Karpas-422 (cell line): ENCODE measurements at places on chromosomes 7 and 10. TPM values are rescaled to one million over a fixed set of nuclear protein-coding genes. Genes with fewer than 3 reads are reported as not detected.

DNA sequence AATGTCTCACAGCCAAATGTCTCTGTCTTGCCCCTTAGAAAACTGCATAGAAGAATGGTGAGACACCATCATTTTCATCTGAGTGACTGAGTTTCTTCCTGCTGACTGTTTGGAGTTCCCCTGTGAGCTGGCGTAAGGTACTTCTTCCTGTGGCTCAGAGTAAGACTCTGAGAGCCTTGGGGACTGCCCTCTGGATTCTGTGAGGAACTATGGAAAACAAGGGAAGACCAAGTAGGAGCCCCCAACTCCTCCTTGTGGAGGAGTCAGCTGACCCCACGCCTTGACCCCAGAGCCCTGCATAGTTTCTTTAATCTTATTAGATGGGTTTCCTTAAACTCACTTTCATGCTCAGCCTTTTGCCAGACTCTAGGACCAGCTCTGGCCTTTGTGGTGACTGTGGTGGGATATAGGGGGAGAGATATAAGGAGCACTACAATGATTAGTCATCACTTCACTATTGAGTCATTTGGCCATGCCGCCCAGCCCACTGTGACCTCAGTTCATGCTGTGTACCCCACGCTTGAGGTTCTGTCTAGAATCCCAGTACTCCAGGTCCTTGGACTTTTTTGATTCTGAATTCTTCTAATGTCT, 51.8 kb upstream of the FAM133B start:
- no peak for DNase-seq

- DNase-seq, result no peak
Measured at GRCh38 chr10:15293862-15294842, 76.9 kb downstream of the FAM171A1 start.

DNA sequence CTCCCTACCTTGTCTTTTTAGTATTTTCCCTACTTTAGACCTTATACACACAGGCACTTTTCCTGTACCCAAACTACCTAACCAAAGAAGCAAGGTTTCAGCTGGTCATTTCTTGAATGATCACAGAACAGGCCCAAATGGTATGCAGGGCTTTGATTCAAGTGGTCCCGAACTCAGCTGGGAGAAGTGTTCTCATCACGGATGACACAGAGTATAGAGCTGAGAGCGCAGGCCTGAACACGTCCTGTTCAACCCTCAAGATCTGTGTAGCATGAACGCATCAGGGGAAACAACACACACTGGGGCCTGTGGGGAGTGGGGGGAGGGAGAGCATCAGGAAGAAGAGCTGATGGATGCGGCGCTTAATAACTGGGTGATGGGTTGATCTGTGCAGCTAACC, 318.2 kb downstream of the SFMBT2 start:
- no peak for DNase-seq

DNA sequence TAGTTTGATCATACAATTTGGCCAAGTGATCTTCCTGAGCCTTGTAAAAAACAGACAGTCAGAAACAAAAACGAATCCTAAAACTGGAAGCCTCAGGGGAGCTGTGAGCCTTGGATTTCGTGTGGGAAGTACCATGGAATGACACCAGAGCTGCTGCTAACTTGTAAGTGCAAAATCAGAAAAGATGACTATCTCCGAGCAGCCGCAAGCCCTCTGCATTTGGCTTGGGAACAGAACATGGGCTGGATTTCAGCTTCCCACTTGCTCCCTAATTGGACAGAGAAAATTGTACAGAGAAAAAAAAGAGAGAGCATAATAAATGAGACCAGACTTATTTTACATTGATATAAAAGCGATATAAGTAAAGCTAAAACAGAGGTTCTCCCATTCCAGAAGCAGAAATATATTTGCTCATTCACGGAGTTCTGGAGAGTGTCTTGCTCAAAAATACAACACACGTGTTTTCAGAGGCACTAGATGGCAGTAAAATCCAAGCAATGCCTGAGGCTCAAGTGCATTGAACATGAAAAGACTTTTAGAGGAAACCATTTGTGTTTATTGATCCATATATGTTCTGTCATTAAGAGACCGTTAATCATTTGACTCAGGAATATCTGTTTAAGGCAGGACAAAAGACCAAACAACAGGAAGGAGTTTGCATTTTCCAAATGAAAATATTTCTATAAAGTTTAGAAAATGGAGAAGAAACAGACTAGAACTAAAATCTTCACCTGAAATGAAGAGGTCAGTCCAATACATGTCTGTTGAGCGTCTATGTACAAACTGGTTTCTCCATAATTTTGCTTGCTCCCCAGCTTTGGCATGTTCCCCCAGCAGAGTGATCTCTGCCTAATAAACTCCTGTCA, 78.3 kb upstream of the SLC26A5 start:
- DNase-seq, result peak; percentile 65

- DNase-seq, result no peak
Measured at GRCh38 chr7:55912748-55913158, 25.5 kb downstream of the ZNF713 start.

The IRF5 gene
- total RNA-seq, result 7.8 and 11.5 TPM in 2 replicates

The PTN gene
- total RNA-seq, result 0.47 TPM in 1 of 2 replicates, not detected in the other

- DNase-seq, result no peak
Measured at GRCh38 chr10:82961864-82962263, 1086.9 kb downstream of the NRG3 start.

GRCh38 chr10:25959540-25960232, 25.7 kb downstream of the MYO3A start:
- no peak for DNase-seq

The RARRES2 gene
- not detected in 2 replicates for total RNA-seq

GRCh38 chr10:98085238-98085637, 49.2 kb upstream of the R3HCC1L start:
- no peak for DNase-seq

The A1CF gene
- not detected in 2 replicates for total RNA-seq

DNA sequence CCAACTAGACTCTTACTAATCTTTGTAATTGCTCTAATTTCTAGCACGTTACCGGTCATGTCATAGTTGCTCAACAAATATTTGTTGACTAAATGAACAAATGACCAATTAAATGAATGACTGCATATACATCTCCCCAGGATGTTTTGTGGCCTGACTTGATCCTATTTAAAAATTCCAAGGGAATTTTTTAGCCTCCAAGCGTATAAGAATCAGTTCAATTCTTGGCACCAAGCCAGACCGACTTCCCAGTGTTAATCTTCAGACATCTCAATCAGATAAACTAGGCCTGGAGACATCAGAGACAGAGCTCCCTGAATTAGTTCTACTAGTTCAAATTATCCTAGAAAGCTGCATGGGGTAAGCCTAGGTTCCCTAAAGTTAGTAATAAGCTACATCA, 96.0 kb downstream of the GSAP start:
- DNase-seq, result no peak

The ASZ1 gene
- not detected in 2 replicates for total RNA-seq

The FAM13C gene
- total RNA-seq, result not detected in 2 replicates

The CAMK2B gene
- total RNA-seq, result not detected in 2 replicates

GRCh38 chr10:121157998-121158397, 306.8 kb downstream of the WDR11 start:
- peak; percentile 58 for DNase-seq

The SPDYE6 gene
- total RNA-seq, result not detected in 2 replicates

DNA sequence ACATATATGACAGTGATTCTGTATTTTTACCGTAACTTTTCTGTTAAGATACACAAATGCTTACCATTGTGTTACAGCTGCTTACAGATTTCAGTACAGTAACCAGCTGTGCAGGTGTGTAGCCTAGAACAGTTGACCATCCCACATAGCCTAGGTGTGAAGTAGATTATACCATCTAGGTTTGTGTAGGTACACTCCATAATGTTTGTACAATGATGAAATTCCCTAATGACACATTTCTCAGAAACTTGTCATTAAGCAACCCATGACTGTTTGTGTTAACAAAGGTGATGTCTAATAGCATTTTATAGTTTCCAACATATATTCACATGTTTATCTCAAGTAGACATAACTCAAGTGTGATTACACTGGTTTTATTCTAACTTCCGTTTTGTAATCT, 218.5 kb downstream of the PLXDC2 start:
- DNase-seq, result no peak

GRCh38 chr10:21031232-21031795, 134.2 kb upstream of the NEBL start:
- DNase-seq, result no peak

- DNase-seq, result no peak
Measured at GRCh38 chr7:31466036-31466435, 47.9 kb upstream of the ITPRID1 start.

DNA sequence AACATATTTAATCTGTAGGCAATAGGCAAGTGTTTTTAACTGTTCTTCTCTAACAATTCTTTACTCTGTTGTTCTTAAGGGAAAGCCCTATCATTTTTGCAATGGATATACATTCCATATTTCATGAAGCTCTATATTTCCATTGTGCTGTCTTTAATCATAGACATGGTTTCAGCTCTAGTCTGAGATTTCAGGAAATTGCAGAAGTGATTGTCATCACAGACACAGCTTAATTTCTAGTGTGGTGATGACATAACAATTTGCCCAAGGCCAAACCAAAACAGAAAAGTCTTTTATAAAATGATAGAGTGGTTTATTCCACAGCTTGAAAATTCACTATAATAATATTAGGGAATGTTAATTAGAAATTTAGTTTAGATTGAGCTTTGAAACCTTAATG, 494.1 kb upstream of the SEMA3A start:
- DNase-seq, result no peak

DNA sequence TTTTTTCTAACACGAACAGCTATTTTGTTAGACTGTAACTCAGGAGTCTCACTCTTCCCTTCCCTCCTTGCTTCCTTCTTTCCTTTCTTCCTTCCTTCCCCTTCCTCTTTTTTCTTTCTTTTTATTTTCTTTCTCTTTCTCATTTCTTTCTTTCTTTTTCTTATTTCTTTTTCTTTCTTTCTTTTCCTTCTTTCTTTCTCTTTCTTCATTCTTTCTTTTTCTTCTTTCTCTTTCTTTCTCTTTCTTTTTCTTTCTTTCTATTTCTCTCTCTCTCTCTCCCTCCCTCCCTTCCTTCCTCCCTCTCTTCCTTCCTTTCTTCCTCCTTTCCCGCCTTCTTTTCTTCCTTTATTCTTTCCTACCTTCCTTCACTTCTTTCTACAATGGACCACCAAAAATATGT, 1443.0 kb upstream of the LRRTM3 start:
- DNase-seq, result no peak

DNA sequence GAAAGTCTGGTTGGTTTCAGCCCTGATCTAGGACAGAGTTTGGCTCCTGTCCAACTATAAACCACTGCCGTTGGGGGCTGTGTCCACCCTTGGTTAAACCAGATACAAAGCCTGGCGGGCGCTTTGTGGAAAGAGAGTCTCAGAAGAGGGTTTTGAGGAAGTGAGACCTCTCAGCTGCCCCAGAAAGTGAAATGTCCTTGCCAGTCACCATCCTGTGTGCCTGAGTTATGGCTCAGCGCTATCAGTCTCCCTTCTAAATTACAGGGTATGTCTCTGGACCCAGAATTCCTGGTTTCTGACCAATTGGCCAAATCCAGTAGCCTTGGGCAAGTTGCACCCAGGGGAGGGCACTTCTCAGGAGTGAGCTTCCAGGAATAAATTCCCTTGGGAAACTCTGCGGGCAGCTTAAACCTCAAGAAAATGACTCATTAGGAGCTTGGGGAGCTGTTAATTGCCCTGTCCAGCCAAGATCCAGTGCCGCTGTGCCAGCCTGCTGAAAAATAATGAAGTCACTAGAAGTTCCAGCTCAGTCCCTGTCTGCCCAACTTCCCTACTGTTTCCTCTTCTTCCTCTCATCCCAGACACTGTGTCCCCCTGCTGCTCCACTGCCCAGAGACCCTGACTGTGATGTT, 66.7 kb upstream of the PDZD8 start:
- DNase-seq, result peak; percentile 68

- DNase-seq, result no peak
Measured at GRCh38 chr10:48600645-48601505, 4.0 kb downstream of the ARHGAP22 start.

The CLRN3 gene
- not detected in 2 replicates for total RNA-seq

- no peak for DNase-seq
Measured at GRCh38 chr10:124149189-124150042, 56.0 kb upstream of the CHST15 start.

- no peak for DNase-seq
Measured at GRCh38 chr10:88466786-88467185, 116.3 kb downstream of the RNLS start.

GRCh38 chr10:5862360-5862961, 27.2 kb downstream of the ANKRD16 start:
- no peak for DNase-seq

DNA sequence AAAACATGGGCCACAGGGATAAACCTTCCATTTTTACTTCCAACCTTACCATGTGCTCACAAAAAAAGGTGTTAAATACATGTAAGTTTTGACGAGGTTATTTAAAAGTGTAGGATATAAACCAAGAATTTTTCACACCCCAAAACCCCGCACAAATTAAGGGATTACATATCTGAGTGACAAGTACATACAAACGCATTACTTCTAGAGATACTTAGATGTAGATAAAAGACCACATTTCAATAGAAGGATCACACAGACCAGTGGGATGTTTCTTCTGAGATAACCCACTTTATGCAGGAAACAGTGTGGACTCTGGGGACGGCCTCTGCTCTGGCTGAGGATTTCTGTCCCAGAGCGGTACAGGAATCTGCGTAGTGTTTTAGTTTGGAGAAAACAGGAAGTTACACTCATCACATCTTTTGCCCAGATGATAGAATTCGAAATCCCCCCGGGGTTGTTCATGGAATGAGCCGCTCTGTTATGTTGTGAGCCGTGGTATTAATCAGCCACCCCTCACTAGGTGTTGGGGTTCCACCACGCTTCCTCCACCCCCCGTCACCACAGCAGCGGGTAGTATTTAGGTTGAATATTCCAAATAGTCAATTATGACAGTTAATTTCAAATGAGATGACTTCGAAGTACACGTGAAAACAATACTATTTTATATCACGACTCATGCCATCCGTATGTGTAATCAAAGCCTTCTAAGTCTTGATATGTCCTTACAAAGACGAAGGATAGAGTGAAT, 1.3 kb upstream of the CUL1 start:
- no peak for DNase-seq

- DNase-seq, result no peak
Measured at GRCh38 chr7:132191418-132191817, 384.9 kb downstream of the PLXNA4 start.

DNA sequence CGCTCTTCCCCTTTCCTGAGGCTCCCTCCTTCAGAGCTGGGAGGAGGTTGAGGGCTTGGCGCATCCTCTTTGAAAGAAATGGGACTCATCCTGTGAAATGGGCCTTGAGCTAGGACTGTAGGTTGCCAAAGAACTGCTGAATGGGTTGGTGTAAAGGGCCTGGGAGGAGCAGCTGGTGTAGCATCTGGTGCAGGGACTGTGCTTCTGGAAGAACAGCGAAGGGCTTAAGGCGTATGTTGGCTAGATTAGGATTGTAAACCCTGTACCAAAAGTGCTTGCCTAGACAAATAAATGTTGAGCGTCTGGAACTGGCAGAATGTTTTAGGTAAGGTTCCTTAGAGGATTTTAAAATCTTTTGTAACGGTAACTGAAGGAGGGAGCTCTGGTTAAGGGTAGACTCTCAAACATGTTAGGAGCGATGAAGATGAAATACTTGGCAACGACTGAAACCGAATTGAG, 563 bp downstream of the STAM start:
- peak; percentile 63 for DNase-seq
